Transverse colon (tissue), 4 donors: ENCODE measurements at places on chromosomes 2 and 18. TPM values are rescaled to one million over a fixed set of nuclear protein-coding genes. Genes with fewer than 3 reads are reported as not detected.

G6PC2 gene
- not detected for total RNA-seq

- no peak overlapping the region for H3K4me3 ChIP-seq
- no peaks in the 10 kb centered on the region for H3K27me3 ChIP-seq
- H3K36me3 ChIP-seq: no peaks in the 10 kb centered on the region
- no peak overlapping the region for H3K27ac ChIP-seq
- DNase-seq: no peak
Measured at GRCh38 chr2:12737297-12737696, 20.6 kb downstream of the TRIB2 start.

GRCh38 chr2:28674062-28674712, 77.4 kb upstream of the PPP1CB start:
- H3K27me3 ChIP-seq: no peaks in the 10 kb centered on the region
- no peak overlapping the region for H3K27ac ChIP-seq

- H3K36me3 ChIP-seq: no peaks in the 10 kb centered on the region
- H3K4me1 ChIP-seq: no peaks in the 10 kb centered on the region
- no peak overlapping the region for H3K4me3 ChIP-seq
- no peak overlapping the region for H3K27ac ChIP-seq
- no peaks in the 10 kb centered on the region for H3K27me3 ChIP-seq
- no peak for DNase-seq
Measured at GRCh38 chr18:5662586-5663090, 118.8 kb upstream of the EPB41L3 start.

- H3K4me3 ChIP-seq: no peak overlapping the region
- no peaks in the 10 kb centered on the region for H3K36me3 ChIP-seq
- DNase-seq: no peak
- peak overlapping the region; percentile 14 for H3K27ac ChIP-seq
- no peaks in the 10 kb centered on the region for H3K27me3 ChIP-seq
Measured at GRCh38 chr2:238176613-238177012, 17.8 kb downstream of the ERFE start.

- peak overlapping the region; percentile 23 for H3K27ac ChIP-seq
- H3K4me1 ChIP-seq: peaks cover 11% of the 10 kb centered on the region
- H3K36me3 ChIP-seq: no peaks in the 10 kb centered on the region
- H3K27me3 ChIP-seq: no peaks in the 10 kb centered on the region
- no peak overlapping the region for H3K4me3 ChIP-seq
- no peak for DNase-seq
Measured at GRCh38 chr18:31657823-31658669, 26.3 kb downstream of the B4GALT6 start.

GRCh38 chr18:22114526-22115321, 54.7 kb upstream of the GATA6 start:
- no peaks in the 10 kb centered on the region for H3K36me3 ChIP-seq
- H3K4me3 ChIP-seq: no peak overlapping the region
- no peak for DNase-seq
- H3K27ac ChIP-seq: peak overlapping the region; percentile 59
- H3K27me3 ChIP-seq: no peaks in the 10 kb centered on the region

- no peak overlapping the region for H3K4me3 ChIP-seq
- no peaks in the 10 kb centered on the region for H3K4me1 ChIP-seq
Measured at GRCh38 chr2:100603948-100604633, 41.3 kb downstream of the PDCL3 start.

- no peak overlapping the region for H3K27ac ChIP-seq
- no peaks in the 10 kb centered on the region for H3K4me1 ChIP-seq
- H3K36me3 ChIP-seq: no peaks in the 10 kb centered on the region
- no peaks in the 10 kb centered on the region for H3K27me3 ChIP-seq
- no peak for DNase-seq
- no peak overlapping the region for H3K4me3 ChIP-seq
Measured at GRCh38 chr18:68148863-68149262, 566.0 kb downstream of the TMX3 start.
